CD4-positive, alpha-beta T cell (primary cell): ENCODE measurements at places on chromosomes 6 and 20.
A peak's percentile ranks its signal among the peaks of the same experiment; 100 is the strongest.

GRCh38 chr20:63254606-63255384, 532 bp upstream of the NKAIN4 start:
- DNase-seq: no peak

DNA sequence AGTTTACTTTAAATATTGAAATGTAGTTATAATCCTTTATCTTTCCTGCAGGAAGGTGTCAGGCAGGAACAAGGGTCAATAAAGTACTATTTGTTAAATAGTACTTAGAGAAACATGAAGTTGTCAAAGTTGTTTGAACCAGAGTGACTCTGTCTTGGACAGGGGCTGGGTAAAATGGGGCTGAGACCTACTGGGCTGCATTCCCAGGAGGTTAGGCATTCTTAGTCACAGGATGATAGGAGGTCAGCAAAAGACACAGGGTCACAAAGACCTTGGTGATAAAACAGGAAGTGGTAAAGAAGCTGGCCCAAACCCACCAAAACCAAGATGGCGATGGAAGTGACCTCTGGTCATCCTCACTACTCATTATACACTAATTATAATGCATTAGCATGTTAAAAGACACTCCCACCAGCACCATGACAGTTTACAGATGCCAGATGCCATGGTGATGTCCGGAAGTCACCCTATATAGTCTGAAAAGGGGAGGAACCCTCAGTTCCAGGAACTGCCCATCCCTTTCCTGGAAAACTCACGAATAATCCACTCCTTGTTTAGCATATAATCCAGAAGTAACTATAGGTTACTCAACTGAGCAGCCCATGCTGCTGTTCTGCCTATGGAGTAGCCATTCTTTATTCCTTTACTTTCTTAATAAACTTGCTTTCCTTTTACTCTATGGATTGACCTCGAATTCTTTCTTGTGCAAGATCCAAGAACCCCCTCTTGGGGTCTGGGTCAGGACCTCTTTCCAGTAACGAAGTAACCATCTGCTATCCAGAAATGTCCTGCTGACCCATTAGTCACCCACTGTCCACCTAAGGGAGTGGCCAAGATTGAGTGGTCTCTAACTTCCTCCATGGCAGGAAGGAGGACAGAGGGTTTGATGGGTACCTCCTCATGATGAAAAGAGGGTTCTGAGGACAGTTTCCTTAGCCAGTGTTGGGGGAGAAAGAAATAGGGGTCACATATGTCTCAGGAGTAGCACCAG, 19.6 kb downstream of the SLC22A2 start:
- DNase-seq: no peak

GRCh38 chr6:170008294-170008785, 256.9 kb downstream of the ERMARD start:
- DNase-seq: no peak

- no peak for DNase-seq
Measured at GRCh38 chr6:111477481-111477938, 5.5 kb downstream of the REV3L start.

- no peak for DNase-seq
Measured at GRCh38 chr20:48636301-48636700, 191.5 kb downstream of the PREX1 start.

GRCh38 chr6:116963972-116964371, 86.9 kb downstream of the RFX6 start:
- no peak for DNase-seq

DNA sequence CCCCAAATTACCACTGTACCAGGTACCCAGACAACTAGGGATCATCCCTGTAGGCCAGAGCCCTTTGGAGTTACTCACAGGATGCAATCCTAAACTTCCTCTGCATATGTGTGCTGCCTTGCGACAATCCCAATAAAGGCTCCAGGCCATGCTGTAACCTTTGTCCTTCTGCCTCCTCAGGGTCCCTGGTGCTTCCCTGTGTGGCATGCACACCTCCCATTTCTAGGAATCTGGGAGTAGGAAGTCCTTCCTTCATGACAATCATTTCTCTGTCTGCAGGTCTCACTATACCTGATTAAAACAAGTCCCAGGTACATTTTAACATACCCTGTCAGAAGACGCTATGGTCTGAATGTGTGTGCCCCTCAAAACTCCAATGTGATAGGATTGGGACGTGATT, 37.0 kb upstream of the MCUR1 start:
- DNase-seq: no peak

GRCh38 chr20:60904730-60905129, 347.3 kb upstream of the CDH4 start:
- DNase-seq: no peak

- DNase-seq: peak; percentile 86
Measured at GRCh38 chr20:1664911-1665310, 7.3 kb upstream of the SIRPG start.

DNA sequence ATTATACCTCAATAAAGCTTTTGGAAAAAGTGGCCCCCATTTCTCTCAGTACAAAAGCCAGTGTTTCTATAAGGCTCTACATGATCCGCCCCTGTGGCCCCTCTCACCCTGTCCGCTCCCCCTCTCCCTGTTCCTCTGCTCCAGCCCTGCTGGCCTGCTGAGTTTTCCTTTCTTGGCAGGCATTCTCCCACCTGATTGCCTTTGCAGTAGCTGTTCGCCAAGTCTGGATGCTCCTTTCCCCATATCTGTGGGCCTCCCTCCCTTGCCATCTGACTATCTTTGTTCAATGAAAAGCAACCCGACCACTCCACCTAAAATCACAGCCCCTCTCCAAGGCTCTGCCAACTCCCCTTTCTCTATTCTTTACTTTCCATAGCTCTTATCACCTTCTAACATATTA, 33.2 kb downstream of the CDH22 start:
- DNase-seq: no peak

GRCh38 chr6:119350952-119351372, 1.4 kb upstream of the MAN1A1 start:
- DNase-seq: peak; percentile 45

- no peak for DNase-seq
Measured at GRCh38 chr6:79440598-79440997, 96.6 kb downstream of the LCA5 start.

GRCh38 chr6:165090242-165090641, 219.2 kb downstream of the C6orf118 start:
- DNase-seq: no peak

DNA sequence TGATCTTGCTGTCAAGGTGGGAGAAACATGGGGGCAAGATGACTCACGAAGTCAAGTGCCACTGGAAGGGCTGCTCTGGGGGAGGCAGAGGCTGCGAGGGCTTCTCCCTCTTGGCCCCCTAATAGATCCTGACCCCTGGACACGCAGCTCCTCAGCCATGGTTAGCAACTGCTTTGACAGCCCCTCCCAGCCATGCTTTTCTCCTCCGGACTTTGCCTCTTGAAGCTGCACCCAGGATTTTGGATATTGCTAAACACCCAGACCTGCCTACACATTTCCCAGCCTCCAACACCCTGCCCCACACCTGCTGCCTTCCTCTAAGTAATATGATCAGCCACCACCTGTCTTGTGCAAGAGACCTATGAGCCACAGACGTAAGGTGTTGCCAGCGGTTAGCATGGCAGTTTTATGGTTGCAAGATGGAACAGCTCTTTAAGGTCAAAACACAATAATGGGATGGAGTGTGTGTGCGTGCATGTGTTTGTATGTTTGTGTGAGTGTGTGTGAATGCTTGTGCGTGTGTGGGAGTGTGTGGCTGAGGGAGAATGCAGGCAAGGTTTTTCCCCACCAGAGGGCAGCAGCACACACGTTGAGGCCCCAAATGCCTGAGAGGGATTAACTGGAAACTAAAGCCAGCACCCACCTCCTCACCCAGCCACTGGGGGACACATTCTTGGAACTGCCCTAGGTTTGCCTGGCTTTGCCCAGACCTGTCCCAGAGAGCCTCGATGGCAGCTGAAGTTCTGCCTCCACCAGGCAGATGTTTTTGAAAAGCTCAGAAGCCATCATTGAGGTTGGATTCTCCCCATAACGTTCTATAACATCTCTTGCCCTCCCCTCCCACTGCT, 2.5 kb downstream of the IP6K3 start:
- peak; percentile 51 for DNase-seq

- no peak for DNase-seq
Measured at GRCh38 chr6:168741305-168741704, 300.3 kb downstream of the SMOC2 start.

GRCh38 chr6:101302593-101302992, 90.9 kb upstream of the GRIK2 start:
- no peak for DNase-seq

DNA sequence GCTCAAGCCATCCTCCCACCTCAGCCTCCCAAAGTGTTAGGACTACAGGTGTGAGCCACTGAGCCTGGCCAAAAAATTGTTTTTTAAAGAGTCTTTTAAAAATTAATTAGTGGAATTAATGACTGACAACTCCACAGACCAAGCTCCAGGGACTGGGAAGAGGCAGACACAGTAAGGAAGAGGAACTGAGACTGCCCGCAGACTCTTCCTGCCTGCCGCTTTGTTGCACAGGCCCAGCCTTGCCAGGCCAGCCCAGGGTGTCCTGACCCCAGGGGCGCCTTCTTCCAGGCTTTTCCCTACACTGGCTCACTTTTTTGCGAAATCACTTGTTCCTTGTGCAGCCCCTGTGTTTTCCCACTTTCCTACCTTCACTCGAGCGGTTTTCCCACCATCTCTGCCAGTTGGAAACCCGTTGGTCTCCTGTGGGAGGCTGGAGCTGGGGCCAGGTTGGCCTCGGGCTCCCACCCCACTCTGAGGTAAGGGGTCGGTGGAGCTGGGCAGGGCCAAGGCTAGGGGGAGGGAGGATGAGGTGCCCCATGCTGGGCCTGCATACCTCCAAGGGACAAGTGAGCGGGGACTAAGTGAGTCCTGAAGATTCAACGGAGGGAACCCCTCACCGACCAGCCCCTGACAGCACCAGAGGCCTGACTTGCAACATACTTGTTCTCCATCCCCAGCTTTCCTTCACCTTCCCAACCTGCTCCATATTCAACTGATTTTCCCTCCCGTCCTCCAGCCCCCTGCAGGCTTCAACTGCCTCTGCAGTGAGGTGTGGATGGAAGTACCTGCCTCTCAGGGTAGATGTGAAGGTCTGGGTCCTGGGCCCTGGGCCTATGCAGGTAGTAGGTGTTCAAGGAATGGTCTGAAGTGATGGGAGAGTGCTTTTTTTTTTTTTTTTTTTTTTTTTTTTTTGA, 23.5 kb upstream of the SMIM29 start:
- DNase-seq: no peak

DNA sequence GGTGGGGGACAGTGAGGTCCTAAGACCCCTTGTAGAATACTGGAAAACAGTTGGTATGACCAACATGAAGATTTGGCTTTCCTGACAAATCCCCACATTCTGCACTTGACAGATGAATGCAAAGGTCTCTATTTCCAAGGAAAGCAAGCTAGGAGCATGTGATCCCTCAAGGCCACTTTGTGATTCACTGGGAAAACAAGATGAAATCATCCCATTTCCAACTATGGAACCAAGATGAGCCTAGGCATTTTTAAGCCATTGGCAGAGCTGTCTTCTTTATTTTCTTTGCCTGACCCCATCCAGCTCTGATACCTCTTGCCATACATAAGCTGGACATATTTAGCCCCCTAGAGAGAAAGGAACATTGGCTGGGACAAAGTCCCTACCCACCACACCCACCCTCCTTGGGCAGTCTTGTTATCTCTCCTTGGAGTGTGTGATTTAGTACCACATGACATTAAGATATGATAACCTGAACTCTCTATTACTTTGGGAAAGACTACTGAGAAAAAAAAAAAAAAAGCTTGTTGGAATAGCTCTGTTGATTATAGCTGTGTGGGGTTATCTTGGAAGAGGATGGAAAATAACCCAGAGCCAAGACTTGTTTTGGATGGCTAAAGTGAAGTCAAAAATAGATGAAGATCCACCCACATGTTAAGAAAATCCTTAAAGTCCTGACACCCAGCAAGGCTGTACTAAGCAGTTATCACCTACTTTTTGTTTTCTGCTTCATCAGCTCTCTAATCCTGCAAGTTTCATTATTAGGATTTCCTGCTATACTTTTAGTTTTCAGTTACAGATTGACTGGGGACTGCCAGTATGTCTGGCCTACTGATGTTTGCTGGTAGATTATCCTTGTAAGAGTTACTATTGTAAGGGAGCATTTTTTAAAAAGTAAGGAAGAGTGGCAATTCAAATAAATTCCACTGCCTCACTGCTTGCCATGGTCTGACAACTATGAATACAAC, 90.1 kb upstream of the PREP start:
- DNase-seq: no peak

- no peak for DNase-seq
Measured at GRCh38 chr6:159887146-159887545, 3.6 kb upstream of the MAS1 start.

GRCh38 chr6:15351631-15352030, 105.8 kb downstream of the JARID2 start:
- no peak for DNase-seq

- no peak for DNase-seq
Measured at GRCh38 chr6:169968541-169969270, 217.3 kb downstream of the ERMARD start.

GRCh38 chr6:77624515-77624914, 28.3 kb upstream of the MEI4 start:
- DNase-seq: no peak

GRCh38 chr20:38258545-38259215, 1.9 kb downstream of the KIAA1755 start:
- no peak for DNase-seq

- no peak for DNase-seq
Measured at GRCh38 chr6:90547991-90548390, 38.9 kb downstream of the MAP3K7 start.

- DNase-seq: no peak
Measured at GRCh38 chr20:15289337-15289736, 951.9 kb upstream of the FLRT3 start.

GRCh38 chr6:41488433-41489119, 57.6 kb upstream of the FOXP4 start:
- DNase-seq: no peak

GRCh38 chr20:50625986-50626677, 65.2 kb downstream of the RIPOR3 start:
- no peak for DNase-seq

- DNase-seq: no peak
Measured at GRCh38 chr6:22290045-22290444, 6.8 kb downstream of the PRL start.

DNA sequence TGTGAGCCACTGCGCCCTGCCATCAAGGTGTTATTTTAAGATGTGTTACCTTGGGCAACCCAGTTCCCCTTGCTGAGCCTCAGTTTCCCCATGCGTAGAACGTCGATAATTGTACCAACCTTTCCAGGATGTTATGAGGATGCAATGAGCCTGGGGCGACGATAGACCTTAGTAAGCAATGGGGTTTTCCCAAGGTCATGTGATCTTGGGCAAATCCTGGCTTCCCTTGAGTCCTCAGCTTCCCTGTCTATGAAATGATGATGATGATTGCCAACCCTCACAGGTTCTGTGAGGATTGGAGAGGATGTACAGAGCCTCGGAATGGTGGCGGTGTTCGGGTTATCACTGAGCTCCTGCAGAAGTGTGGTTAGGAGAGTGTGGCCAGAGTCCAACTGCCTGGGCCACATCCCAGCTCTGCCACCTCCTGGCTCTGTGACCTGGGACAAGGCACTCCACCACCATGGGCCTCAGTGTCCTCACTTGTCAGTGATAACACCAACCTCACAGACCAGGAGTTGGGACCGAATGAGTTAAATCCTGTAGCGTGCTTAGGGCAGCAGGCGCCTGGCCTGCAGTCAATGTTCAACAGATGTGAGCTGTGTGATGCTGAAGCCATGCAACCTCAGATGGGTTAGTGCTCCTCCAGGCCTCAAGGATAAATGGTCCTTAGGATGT, 23.4 kb downstream of the SIRPA start:
- DNase-seq: no peak

- no peak for DNase-seq
Measured at GRCh38 chr6:126625019-126625418, 285.1 kb downstream of the CENPW start.

GRCh38 chr20:37822141-37822601, 80.8 kb upstream of the VSTM2L start:
- DNase-seq: no peak

GRCh38 chr20:2276015-2276414, 19.8 kb upstream of the TGM3 start:
- DNase-seq: no peak
